ENCODE measurements at places on chromosomes 12 and 14.
A peak's percentile ranks its signal among the peaks of the same experiment; 100 is the strongest.

- no peak for DNase-seq
Measured at GRCh38 chr12:111672822-111673381, 12.9 kb downstream of the BRAP start.

DNA sequence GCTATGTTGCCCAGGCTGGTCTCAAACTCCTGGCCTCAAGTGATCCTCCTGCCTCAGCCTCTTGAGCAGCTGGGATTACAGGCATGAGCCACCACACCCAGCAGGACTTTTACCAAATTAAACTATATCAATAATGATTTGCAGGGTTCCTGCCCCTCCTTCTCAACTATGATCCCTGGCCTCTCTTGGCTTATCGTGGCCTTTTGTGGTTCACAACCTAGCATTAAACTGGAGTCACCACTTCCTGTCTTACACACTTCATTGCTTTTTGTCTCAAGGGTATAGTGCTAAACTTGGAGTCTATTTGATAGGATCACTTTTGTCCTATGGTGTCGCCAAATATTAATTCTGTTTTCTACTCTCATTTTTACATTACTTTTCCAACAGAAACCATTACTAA is 64.5 kb downstream of the SEC23A start:
- no peak for DNase-seq

- DNase-seq: no peak
Measured at GRCh38 chr12:106132175-106133135, 6.3 kb downstream of the NUAK1 start.

DNA sequence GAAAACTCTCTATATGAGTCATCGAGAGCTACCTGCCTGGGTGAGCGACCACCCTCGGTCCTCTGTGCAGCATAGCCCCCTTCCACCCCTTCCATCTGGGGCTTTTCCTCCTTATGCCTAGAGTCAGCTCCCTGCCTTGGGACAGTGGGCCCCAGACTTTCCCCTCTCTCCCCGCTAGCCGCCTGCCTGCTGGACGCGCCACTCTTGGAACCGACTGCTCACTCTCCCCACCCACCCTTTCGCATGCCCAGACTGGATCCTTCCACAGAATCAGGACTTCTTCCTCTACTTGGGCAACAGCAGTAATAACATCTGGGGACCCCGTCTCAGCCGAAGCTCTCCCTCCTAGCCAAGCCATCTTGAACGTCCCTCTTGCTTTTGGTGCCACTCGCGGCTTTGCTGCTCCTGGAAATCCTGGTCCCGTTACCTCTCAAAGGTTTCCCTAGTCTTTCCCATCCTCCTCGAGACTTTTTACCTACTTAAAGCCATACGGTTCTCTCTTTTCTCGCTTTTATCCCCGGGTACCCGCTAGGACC is 671 bp downstream of the ESYT1 start:
- DNase-seq: no peak

DNA sequence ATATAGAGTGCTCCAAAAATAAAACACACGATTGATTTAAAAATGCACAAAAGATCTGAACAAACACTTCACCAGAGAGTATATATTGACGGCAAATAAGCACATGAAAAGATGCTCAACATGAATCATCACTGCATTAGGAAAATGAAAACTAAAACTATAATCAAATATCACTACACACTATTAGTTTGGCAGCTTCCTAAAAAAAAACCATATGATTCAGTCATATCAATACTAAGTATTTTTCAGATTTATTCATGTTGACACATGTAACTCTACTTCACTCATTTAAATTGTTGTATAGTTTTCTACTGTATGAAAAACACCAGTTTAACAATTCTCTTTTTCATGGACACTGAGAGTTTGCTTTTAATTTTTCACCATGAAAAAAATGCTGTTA is 41.6 kb downstream of the EXOC5 start:
- DNase-seq: no peak

- DNase-seq: peak; percentile 90
Measured at GRCh38 chr14:75274899-75275569, 3.6 kb upstream of the FOS start.

- no peak for DNase-seq
Measured at GRCh38 chr14:99296517-99296916, 24.5 kb upstream of the BCL11B start.

DNA sequence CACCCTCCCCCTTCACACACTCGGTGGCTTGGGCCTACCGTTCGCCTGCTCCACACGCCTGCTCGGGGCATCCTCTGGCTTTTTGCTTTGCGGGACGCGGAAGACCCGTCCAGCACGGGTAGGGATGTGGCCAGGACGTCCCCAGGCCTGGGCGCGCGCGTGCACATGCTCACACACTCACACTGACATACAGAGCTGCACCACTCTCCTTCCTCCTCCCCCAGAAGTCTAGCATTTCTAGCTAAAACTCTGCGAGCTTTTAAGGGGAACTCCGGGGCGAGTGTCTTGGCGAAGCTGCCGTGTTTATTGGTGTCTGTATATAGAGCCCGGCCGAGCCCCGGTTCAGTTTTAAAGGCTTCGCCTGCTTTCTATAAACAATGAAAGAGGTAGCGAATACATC is 5.0 kb downstream of the TBX5 start:
- no peak for DNase-seq

- DNase-seq: no peak
Measured at GRCh38 chr14:23365036-23365731, at the start of gene EFS. EFS (minus strand) TSS chr14:23365172; CDS start chr14:23365025, 147 bp downstream.

GRCh38 chr12:25716842-25717241 is 163.8 kb upstream of the LMNTD1 start:
- no peak for DNase-seq

DNA sequence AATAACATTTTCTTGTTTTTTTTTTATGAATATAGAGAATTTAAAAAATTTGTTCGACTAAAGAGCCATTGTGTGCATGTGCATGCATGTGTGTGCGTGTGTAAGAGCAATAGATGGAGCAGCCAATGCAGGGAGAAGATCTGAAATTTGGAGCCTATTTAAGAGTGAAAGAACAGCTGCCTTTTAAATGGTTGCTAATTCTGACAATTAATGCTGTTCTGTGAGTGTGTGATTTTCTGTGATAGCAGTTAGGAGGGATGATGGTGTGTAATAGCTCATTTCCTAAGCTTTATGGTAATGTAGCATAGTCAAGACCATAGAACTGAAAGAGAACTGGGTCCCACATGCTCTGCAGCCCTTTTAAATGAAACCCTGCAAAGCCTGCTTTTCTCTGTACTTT is 137.9 kb downstream of the NRXN3 start:
- DNase-seq: no peak

- DNase-seq: no peak
Measured at GRCh38 chr14:102796661-102797190, 19.5 kb downstream of the TRAF3 start.

GRCh38 chr12:65673732-65674131 is 150.6 kb upstream of the HMGA2 start:
- no peak for DNase-seq

- DNase-seq: no peak
Measured at GRCh38 chr12:4051596-4051995, 178.4 kb upstream of the PARP11 start.

GRCh38 chr14:54486685-54487084 is 2.1 kb downstream of the GMFB start:
- no peak for DNase-seq

DNA sequence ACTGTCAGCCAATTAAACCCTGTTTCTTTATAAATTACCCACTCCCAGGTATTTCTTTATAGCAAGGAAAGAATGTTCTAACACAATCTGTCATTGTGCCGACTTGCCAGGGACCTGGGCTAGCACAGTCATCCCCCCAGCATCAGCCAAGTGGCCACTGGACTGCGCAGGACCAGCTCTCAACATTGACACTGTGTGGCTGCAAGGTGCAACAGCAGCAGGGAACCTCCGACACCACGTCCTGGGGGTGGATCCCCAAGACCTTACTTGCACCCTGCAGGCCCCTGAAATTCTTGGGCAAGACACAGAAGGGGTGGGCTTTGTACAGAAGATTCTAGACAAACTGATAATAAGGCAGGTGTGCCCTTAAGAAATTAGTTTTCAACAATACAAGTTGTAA is 309.5 kb downstream of the GLT1D1 start:
- DNase-seq: no peak

GRCh38 chr14:96958057-96958456 is 160.9 kb downstream of the VRK1 start:
- no peak for DNase-seq

GRCh38 chr12:24020397-24021163 is 71.1 kb upstream of the SOX5 start:
- DNase-seq: no peak

DNA sequence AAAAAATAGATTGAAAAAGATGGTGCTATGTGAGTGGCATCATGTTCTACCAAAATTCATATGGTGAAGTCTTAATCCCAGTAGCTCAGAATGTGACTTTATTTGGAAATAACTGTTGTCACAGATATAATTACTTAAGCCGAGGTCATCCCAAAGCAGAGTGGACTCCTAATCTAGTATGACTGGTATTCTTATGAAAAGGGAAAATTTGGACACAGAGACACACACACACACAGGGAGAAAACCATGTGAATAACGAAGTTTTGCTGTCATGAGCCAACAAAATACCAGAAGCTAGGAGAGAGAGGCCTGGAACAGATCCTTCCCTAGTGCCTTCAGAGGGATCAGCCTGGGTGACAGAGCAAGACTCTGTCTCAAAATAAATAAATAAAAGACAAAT is 62.6 kb downstream of the FAR2 start:
- no peak for DNase-seq

DNA sequence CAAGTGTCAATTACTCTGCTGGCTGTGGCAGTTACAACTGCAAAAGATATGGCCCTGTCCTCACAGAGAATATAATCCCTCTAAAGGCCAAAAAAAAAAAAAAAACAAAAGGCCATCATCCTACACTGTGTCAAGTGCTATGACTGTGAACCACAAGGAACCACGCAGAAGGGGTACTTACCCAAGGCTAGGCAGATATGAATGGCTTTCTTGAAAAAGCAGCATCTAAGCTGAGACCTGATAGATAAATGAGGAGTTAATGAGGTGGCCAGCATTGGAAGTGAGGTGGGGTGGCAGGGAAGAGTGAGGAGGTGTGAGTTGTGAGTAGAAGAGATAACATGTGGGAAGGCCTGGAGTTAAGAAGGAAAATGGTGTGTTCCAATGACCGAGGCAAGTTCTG is 16.4 kb upstream of the IL22 start:
- DNase-seq: no peak

GRCh38 chr12:90897986-90898385 is 57.0 kb downstream of the CCER1 start:
- DNase-seq: no peak

- no peak for DNase-seq
Measured at GRCh38 chr14:57060276-57060955, 208.3 kb downstream of the EXOC5 start.

Data from CD8-positive, alpha-beta T cell (primary cell).